Adrenal gland (tissue), 19 donors: ENCODE measurements at places on chromosomes 2 and 18.

DNA sequence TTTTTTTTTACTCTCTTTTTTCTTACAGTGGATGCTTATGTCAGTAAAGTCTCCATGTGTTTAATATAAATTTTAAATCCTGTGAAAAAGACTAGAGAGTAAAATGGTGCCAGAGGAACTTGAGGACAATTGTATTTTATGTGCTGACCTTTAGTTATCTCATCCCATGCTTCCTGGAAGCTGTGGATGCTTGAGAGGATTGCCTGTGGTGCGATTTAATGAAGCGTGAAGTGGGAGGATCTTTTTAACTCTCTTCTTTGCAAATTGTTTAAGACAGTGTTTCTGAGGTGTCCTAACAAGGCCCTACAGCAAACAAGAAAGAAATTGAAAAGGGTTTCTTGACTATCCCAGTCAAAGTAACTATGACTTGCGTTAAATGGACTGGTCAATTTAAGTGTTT, 84.2 kb downstream of the DTNA start:
- DNase-seq: no peak

DNA sequence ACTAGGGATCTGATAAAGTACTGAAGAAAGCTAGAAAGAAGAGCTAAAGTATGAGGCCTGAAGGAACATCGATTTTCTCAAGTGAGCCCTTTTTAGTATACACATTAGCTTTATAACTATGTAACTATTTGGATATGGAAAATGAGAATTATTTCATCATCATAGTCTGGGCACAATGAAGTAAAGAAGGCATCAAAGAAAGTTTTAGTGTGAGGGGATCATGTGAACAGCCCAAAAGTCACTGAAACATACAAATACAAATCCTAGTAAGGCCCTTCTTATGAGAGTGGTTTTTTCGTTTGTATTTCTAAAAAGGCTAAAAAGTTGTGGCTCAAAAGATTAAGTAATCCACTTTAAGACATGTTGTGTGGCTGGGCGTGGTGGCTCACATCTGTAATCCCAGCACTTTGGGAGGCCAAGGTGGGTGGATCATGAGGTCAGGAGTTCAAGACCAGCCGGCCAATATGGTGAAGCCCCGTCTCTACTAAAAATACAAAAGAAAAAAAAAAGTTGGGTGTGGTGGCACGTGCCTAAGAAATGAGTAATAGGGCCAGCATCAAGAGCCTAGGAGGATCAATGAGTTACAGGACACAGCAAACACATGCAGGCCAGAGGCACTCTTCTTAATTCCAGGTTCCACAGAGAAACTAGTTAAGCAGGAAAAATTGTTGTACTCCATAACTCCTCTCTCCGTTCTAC, 61.9 kb downstream of the PUM2 start:
- DNase-seq: no peak

- DNase-seq: no peak
Measured at GRCh38 chr2:62119311-62119974, 76.5 kb upstream of the B3GNT2 start.

DNA sequence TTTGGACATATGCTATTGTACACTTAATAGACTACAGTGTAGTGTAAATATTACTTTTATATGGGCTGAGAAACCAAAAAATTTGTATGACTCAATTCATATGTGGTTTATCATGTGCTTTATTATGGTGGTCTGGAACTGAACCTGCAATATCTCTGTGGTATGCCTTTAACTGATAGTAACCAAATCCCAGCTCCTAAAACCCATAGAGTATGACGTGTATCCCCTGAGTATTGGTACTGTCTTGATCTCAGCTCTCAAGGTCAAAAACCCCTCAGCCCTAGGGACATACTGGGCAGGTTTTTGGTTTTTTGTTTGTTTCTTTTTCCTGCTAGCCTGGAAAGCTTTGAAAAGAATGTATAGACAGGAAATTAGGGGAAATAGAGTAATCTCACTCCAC, 42.2 kb upstream of the ARHGAP15 start:
- DNase-seq: no peak

- DNase-seq: no peak
Measured at GRCh38 chr2:190182071-190182524, 119.6 kb upstream of the MSTN start.

GRCh38 chr2:82793711-82794435, 1665.2 kb downstream of the SUCLG1 start:
- DNase-seq: no peak

DNA sequence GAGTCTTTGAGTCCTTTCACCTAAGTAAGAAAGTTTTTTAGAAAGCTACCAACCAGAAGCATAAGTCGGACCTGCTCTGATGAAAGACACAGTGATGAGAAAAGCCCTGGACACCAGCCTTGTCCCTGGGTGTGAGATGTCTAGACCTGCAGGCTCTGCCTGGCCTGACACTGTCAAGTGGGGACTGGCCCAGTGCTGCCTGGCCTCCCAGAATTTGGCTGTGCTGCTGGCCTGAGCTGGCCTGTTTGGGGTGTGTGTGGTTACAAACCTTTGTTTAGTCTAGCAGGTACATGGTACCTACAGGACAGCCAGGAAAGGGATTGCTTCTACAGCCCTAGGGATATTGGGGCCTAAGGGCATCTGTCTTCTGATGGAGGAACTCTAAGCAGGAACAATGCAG, 48.3 kb downstream of the ASB1 start:
- DNase-seq: no peak

- no peak for DNase-seq
Measured at GRCh38 chr2:182717416-182717815, 1.4 kb downstream of the DNAJC10 start.

GRCh38 chr2:207483066-207483465, 46.7 kb upstream of the CREB1 start:
- no peak for DNase-seq

DNA sequence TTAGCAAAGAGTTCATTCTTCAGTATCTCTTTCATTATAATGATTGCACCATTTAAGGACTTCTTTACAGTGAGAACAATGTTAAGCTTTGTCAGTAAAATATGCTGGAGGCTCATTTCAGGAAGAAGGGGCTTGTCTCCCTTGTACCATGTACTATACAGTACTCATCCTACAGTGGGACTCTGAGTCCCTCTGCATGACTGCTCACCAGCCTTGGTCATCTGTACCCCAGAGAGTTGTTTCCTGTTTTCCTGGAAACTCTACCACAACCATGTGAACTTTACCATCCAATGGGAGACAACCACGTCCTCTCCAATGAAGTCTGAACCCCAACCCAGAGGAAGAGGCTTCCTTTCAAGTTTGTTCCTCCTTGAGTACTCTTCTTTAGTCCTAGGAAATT, 1171.1 kb upstream of the CRIM1 start:
- DNase-seq: no peak

DNA sequence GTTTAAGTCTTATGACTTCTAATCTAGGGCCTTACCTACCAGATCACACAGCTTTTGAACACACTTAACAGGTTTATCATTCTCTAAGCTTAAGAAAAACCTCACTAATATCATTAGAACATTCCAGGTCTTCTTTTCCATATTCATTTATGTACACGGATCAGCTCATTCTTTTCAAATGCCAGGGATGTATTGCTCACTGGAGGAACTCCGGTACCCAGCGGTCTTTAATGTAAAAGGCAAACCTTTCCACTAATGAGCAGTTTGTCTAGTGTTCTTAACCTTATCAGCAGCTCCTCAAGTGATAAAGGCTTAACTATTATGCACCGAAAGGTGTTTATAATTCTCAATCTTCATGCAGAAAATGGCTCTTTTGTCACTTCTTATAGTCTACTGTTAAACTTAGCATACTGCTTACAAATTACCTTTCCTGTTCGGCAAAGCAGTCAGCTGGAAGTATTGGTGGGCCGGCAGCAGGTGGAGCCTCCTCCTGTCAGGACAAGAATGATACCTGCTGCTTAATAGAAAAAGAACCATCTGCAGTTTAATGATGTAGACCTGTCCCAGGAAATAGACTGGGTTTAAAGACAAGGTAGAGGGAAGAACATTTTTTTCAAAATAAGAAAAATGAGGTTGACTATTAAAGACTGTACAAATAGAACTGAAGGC, 142.7 kb downstream of the FIGN start:
- DNase-seq: no peak

DNA sequence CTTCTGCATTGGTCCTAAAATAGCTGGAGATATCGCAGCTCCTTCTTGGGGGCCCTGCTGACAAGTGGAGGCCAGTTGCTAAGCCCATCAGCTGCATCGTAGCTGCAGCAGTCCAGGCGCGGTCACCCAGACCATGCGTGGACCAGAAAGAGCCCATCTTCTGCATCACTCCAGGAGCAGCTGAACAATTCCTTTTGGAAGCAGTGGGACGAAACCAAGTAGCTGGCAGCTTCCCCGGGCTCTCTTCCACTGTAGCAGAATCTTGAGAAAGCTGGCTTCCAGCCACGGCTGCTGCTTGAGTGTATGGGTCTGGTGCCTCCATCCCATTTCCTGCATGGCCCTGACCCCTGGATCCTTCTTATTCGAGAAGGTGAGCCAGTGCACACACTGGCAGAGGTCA, 22.2 kb upstream of the CAB39 start:
- no peak for DNase-seq

DNA sequence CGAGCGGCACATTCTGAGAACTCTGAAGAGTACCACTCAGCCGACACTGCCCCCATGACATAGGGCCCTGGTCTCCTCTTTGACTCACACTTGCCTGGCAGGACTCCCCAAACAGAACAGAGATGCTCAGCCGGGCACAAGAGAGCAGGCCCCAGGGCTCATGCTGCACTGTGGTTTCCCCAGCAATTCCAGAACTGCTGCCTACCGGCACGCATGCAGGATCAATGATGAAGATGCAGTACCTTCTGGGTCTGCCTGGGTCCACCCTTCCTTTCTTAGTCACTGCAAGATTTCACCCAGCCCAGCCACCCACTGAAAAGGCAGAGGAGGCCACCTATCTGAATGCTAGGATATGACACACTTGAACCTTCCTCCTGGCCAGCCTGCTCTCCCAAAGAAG, 49.4 kb downstream of the BCL11A start:
- no peak for DNase-seq

- no peak for DNase-seq
Measured at GRCh38 chr18:60232541-60232940, 140.0 kb downstream of the MC4R start.

GRCh38 chr2:199195927-199196502, 261.7 kb downstream of the SATB2 start:
- DNase-seq: no peak

DNA sequence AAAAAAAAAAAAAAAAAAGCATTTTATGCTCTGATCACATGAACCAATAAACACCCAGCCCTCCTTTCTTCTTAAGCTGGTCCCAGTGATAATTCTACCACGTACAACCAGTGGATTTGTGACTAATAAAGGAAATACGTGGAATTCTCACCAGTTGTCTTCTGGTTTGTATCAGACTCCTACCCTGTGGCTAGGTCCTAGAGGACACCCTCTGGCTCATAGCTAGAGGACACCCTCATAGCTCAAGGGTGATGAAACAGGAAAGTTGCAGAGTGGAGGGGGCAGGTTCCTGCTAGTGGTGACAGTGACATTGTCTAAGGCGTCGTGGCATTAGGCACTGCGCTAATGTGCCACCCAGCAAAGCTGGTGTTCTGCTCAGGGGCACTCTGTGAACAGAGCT, 167.8 kb downstream of the BCL11A start:
- DNase-seq: no peak

- no peak for DNase-seq
Measured at GRCh38 chr2:233082222-233082930, 22.2 kb downstream of the INPP5D start.

- no peak for DNase-seq
Measured at GRCh38 chr2:516944-517343, 160.3 kb downstream of the TMEM18 start.

DNA sequence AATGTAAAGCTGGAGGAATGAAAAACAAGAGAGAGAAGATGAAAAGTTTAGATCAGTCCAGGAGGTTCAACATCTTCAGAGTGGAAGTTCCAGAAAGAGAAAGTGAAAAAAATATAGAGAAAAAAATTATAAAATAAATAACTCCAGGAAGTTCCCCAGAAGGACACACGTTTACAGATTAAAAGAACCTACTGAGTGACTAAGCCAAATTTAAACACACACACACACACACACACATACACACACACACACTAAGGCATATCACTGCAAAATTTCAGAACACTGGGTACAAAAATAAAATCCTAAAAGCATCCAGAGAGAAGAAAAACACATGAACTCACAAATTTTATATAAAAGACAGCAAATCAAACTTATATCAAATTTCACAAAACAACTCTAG, 85.9 kb upstream of the PMAIP1 start:
- DNase-seq: no peak

DNA sequence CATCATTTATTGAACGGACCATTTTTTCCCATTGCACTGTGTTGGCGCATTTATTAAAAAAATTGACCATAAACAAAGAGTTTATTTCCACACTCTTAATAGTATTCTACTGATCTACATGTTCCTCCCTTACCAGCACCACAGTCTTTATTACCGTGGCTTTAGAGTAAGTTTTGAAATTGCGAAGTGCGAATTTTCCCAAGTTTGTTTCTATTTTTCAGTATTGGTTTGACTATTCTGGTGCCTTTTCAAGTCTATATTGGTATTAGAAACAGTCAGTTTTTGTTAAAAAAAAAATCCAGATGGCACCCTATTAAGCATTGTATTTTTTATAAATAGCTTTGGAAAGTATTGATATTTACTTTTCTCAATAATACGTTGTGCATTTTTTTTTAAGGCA, 795.1 kb upstream of the HS6ST1 start:
- no peak for DNase-seq

- DNase-seq: no peak
Measured at GRCh38 chr2:124836416-124836815, 811.3 kb downstream of the CNTNAP5 start.

GRCh38 chr2:71629771-71630453, 176.6 kb downstream of the DYSF start:
- no peak for DNase-seq

DNA sequence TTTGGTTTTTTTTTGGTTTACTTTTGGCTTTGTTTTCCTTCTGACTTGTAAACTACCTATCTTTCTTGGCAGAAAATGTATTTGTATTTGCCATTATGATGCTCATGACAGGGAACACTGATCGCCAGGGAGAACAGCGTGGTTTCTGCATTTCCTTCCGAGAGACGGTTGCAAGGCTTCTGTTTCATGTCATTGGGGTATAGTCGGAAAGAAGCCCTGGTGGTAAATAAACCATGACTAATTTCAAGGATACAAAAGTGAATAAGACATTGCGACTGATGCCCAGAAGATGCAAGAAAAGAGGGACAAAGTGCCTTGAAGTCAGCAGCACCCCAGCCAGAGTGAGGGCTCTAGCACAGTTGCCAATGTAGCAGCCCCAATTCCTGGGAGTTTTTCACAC, 4.2 kb upstream of the CAPN14 start:
- DNase-seq: no peak

GRCh38 chr18:49045585-49045984, 94.8 kb upstream of the SMAD7 start:
- DNase-seq: no peak

- DNase-seq: no peak
Measured at GRCh38 chr2:32711219-32711618, 83.4 kb downstream of the TTC27 start.

- DNase-seq: no peak
Measured at GRCh38 chr2:85148190-85148589, 15.0 kb downstream of the TCF7L1 start.

GRCh38 chr2:234272069-234272850, 221.8 kb downstream of the SPP2 start:
- no peak for DNase-seq

- no peak for DNase-seq
Measured at GRCh38 chr2:42372474-42373200, 11.6 kb upstream of the COX7A2L start.
